ENCODE measurements at places on chromosomes 12 and 14.
A peak's percentile ranks its signal among the peaks of the same experiment; 100 is the strongest.

DNA sequence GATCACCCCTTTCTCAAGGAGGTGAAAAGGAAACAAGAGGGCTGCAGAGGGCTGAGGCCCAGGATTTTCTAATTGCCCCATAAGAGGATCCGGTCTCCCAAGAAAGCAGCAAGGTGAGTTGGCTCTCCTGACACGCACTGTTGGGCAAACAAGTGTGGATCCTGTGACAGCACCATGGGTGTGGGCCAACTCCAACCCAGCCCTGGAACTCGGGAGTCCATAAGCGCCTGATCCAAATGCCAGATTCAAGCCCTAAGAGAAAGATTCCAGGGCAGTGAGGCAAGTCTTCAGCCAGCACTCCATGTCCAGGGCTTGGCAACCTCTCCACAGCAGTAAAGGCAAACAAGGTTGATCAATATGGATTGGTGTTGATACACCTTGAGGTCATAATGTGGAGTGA is 33.1 kb downstream of the KCNA5 start:
- peak overlapping the region; percentile 90 for H3K27ac ChIP-seq
- H3K27me3 ChIP-seq: no peaks in the 10 kb centered on the region
- DNase-seq: peak; percentile 13
- no peak overlapping the region for H3K4me3 ChIP-seq

DNA sequence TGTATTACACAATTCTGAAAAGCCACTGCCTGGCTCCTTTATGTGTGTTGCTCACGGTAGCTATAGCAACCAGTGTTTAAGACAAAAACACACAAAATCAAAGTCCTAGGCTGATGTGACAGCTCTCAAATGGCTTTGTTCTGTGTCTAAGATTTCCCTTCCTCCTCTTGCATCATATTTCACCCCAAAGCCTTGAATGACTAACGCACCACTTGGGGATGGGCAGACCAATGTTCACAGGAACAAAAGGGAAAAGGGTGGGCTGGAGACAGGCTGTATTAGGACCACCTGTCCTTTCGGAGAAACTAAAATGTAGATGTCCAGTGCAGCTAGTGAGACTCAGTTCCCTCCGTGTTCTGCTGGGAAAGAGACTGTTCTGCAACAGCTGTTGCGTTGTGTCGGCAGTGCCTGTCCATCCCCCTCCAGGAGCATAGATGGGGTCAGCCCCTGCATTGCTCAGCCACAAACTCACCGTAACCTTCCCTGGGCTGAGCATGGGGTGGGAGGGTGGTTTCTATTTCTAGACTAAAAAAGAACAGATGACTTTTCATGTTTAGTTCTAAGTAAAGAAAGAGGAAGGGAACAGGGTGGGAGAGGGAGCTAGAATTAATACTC is 26.8 kb upstream of the DAAM1 start:
- H3K27me3 ChIP-seq: no peaks in the 10 kb centered on the region
- peak overlapping the region; percentile 36 for H3K27ac ChIP-seq
- DNase-seq: no peak

DNA sequence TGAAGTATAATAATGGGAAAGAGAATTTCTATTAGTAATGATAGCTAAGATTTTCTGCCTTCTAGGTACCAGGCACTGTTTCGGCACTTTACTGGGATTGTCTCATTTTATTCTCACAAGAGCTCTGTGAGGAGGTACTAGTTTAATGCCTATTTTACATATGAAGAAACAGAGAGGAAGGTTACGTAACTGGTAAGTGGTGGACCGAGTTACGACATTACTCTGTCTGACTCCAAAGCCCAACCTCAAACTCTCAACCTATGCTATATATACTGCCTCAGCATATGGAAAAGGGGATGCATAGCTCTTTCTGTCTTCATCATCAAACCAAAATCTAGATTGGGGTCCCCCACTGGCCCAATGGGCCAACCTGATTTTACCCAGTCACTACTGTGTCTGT is 133.5 kb downstream of the KTN1 start:
- no peak overlapping the region for H3K27ac ChIP-seq
- H3K27me3 ChIP-seq: no peaks in the 10 kb centered on the region
- H3K36me3 ChIP-seq: no peaks in the 10 kb centered on the region
- DNase-seq: no peak
- H3K4me1 ChIP-seq: peaks cover 9% of the 10 kb centered on the region

GRCh38 chr12:55930771-55931316 is at the start of gene DGKA:
Gene DGKA (plus strand): TSS chr12:55931162. CDS start chr12:55936504, 5,342 bp downstream.
- peaks cover 60% of the 10 kb centered on the region for H3K4me1 ChIP-seq
- H3K36me3 ChIP-seq: no peaks in the 10 kb centered on the region
- peak within 1 kb of the TSS; percentile 80 for H3K4me3 ChIP-seq
- H3K27ac ChIP-seq: peak within 1 kb of the TSS; percentile 80
- DNase-seq: no peak

- no peak for DNase-seq
- H3K27me3 ChIP-seq: no peaks in the 10 kb centered on the region
- H3K27ac ChIP-seq: no peak overlapping the region
- peaks cover 3% of the 10 kb centered on the region for H3K36me3 ChIP-seq
- H3K4me1 ChIP-seq: no peaks in the 10 kb centered on the region
- H3K4me3 ChIP-seq: no peak overlapping the region
Measured at GRCh38 chr14:35573911-35574310, 39.9 kb downstream of the INSM2 start.

- H3K27me3 ChIP-seq: no peaks in the 10 kb centered on the region
- H3K4me3 ChIP-seq: no peak overlapping the region
- no peaks in the 10 kb centered on the region for H3K36me3 ChIP-seq
- H3K4me1 ChIP-seq: no peaks in the 10 kb centered on the region
- H3K27ac ChIP-seq: no peak overlapping the region
Measured at GRCh38 chr12:41441180-41441579, 253.1 kb downstream of the PDZRN4 start.

DNA sequence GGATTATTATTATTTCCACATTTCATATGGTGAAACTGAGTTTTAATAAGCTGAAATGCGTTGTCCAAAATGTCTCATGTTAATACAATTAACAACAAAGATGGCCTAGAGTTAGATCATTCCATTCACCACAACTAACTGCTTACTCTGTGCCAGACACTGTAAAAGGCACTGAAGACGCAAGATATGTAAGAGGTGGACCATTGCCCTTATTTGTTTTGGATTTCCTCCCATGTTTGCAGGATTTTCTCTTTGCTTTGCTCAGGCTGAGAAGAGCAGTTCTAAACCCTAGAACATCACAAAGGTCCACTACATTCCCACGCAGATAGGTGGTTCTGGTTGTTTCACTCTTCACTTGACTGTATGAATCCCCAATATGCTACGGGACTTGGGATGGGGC is 324.4 kb upstream of the KITLG start:
- H3K4me3 ChIP-seq: no peak overlapping the region
- no peak overlapping the region for H3K27ac ChIP-seq
- no peaks in the 10 kb centered on the region for H3K4me1 ChIP-seq
- H3K36me3 ChIP-seq: no peaks in the 10 kb centered on the region
- no peaks in the 10 kb centered on the region for H3K27me3 ChIP-seq

DNA sequence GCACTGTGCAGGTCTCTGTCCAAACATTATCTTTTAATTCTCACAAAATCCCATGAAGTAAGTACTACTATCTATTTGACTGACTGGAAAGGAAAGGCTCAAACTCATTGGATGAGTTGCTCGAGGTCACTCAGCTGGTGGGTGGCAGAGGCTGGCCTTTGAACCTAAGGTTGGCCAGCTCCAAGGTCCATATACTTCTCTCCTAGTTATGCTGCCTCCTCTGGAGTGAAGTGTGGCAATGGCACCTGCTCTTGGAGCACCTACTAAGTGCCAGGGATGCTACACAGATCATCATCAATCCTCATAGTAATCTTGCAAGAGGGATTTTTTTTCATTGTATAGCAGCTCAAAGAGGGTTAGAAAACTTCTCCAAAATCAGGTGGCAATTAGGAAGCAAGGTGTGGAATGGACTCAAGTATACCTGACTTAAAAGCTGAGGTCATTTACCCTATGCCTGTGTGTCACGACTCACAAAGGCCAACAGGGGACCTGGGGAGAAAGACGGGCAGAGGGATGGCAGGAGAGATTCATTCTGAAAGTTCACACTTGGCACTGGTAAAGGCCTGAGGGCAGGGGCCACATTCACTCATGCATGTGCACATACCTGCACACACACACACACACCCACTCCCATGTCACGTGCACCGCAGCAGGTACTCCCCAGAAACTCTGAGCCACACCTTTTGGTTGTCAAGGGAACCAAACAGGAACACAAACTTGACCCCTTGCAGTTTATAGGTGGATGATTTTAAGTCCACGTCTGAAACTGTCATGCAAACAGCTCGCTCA is 146.4 kb downstream of the FOXN3 start:
- H3K27ac ChIP-seq: no peak overlapping the region
- H3K4me1 ChIP-seq: peaks cover 19% of the 10 kb centered on the region
- H3K36me3 ChIP-seq: no peaks in the 10 kb centered on the region
- no peak overlapping the region for H3K4me3 ChIP-seq
- DNase-seq: no peak

DNA sequence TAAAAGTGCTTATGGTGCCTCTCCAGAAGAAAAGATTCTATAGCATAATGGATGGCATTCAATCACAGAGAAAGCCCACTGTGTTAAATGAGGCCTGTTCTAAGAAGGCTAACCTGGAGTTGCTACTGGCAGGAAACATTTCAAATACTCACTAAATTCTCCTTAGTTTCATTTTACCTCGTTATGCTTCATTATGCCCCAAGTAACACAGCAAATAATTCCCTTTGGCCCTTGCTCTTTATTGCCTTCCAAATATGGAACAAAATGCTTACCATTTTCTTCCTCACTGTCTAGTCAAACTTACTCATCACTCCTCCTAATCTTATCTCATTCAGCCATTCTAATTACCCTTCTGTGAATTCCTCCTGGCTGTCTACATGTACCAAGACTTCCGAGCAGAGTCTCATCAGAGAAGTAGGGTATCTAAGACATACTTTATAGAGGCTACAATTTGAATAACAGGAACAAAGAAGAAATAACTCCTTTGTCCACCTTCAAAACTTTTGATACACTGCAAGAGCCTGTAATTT is 292.1 kb upstream of the CLEC14A start:
- H3K27me3 ChIP-seq: no peaks in the 10 kb centered on the region
- H3K4me1 ChIP-seq: no peaks in the 10 kb centered on the region
- H3K27ac ChIP-seq: no peak overlapping the region
- H3K4me3 ChIP-seq: no peak overlapping the region
- H3K36me3 ChIP-seq: no peaks in the 10 kb centered on the region
- no peak for DNase-seq

DNA sequence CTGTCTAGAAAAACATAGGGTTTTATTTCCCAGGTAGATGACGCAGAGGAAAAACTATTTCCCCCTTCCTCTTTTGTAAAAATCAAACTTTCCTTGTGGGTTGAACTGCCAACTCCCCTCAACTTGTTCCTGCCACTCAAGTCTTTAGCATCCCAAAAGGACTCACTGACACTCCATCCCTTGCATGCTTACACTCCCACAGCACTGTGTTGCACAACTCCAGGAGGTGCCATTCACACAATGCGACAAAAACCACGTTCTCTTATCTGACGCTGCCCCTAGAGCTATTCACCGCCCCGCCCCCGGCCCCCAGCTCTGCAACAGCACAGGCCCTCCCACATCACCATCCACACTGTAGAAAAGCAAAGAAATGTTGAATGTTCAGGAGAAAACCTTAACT is 16.9 kb upstream of the STON2 start:
- no peaks in the 10 kb centered on the region for H3K27me3 ChIP-seq
- H3K27ac ChIP-seq: no peak overlapping the region
- no peaks in the 10 kb centered on the region for H3K36me3 ChIP-seq
- H3K4me3 ChIP-seq: no peak overlapping the region

GRCh38 chr12:94172973-94173372 is 24.6 kb downstream of the PLXNC1 start:
- no peak overlapping the region for H3K4me3 ChIP-seq
- no peak overlapping the region for H3K27ac ChIP-seq
- H3K36me3 ChIP-seq: no peaks in the 10 kb centered on the region
- DNase-seq: no peak
